ENCODE measurements at places on chromosomes 6 and 20. TPM values are rescaled to one million over a fixed set of nuclear protein-coding genes. Genes with fewer than 3 reads are reported as not detected.

RAMACL gene
- total RNA-seq: 3.8 TPM

DNA sequence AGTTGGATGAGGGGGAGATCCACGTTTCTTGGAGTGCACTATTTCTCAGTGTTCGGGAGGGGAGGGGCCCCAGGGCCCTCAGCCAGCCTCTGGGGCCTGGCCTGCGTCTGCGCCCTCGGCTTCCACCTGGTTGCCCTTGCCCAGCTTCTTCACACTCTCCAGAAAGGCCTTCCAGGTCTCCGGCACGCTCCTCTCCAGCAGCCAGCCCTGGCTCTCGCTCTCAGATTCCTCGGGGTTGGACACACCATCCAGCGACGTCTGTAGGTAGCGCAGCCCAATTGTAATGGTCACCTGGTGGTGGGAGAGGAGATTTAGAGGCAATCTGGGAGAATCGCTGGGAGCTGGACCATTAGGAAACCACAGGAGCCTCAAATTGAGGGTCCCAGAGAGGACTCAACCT, 24.2 kb downstream of the PRPH2 start:
- no peak for DNase-seq

SIM1 gene
- total RNA-seq: under 0.01 TPM

OPRL1 gene
- 0.50 TPM for total RNA-seq

GRCh38 chr6:17182961-17183360, 81.1 kb downstream of the STMND1 start:
- DNase-seq: no peak

- DNase-seq: peak; percentile 60
Measured at GRCh38 chr20:47272893-47273590, 83.5 kb downstream of the ZMYND8 start.

GRCh38 chr6:52653151-52653550, 17.8 kb upstream of the TMEM14A start:
- no peak for DNase-seq

APOBEC2 gene
- not detected for total RNA-seq

- DNase-seq: no peak
Measured at GRCh38 chr6:39855356-39855995, 63.3 kb downstream of the DAAM2 start.

FRK gene
- 1.3 TPM for total RNA-seq

TOX2 gene
- 0.83 TPM for total RNA-seq

DNA sequence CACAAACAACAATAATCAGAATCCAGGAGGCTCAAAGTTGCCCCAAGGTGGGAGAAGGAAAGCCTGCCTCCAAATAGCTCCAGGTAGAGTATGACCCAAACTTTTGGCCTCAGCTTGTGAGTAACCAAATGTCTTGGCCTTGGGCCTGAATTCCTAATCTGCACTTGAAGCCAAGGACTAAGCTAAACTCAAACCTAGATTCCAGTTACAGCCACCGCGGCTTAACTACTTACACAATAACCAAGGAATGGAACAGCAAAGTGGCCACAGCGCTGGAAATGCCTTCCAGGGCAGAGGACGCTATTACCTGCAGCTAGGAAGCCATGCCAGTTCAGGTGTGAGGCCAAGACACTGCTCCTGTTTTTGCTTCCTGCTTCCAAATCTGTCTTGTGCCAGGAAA, 4.6 kb downstream of the NINL start:
- DNase-seq: peak; percentile 41

DNA sequence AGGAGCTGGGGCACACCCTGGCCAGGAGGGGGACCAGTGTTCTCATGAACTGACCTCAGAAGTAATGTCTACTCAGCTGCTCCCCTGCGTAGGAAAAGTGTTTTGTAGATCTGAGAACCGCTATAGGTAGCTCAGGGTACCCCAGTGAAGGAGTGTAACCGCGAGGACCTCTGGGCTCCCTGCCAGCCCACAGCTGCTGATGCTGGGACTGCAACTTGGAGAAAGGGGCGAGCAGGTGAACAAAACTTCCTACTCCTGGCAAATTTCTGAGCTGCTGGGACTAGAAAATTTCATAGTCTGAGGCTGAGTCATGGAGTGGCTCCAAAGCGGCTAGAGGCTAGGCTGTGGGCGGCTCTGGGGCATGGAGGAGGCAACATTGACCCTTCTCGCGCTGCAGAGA, 51.9 kb downstream of the PYGB start:
- DNase-seq: peak; percentile 59

DNA sequence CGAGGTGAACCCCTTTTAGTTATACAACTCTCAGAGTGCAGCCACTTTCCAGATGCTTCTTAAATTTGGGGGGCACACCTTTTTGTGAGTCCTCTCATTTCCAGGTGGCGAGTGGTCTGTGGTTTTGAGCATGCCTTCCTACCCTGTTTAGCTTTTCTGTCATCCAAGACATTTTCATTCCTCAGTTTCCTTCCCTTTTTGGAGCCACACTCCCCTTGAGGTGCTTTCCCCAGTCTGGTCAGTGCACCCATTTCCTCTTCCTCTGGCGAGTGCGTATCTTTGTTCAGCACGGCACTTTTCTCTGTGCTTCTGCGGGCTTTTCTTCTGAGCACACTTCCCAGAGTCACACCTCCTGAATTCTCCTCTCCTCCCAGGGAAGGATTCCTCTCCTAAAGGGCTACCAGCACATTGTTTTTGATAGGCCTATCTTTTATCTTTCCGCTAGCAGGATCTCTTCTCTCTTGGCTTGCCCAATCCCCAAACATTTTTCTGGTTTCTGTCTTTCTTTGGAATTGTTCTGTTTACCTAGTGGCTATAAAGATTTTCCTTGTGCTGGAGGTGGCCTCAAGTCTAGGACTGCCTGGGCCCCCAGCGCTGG, 1.4 kb downstream of the PHF20 start:
- no peak for DNase-seq

DNA sequence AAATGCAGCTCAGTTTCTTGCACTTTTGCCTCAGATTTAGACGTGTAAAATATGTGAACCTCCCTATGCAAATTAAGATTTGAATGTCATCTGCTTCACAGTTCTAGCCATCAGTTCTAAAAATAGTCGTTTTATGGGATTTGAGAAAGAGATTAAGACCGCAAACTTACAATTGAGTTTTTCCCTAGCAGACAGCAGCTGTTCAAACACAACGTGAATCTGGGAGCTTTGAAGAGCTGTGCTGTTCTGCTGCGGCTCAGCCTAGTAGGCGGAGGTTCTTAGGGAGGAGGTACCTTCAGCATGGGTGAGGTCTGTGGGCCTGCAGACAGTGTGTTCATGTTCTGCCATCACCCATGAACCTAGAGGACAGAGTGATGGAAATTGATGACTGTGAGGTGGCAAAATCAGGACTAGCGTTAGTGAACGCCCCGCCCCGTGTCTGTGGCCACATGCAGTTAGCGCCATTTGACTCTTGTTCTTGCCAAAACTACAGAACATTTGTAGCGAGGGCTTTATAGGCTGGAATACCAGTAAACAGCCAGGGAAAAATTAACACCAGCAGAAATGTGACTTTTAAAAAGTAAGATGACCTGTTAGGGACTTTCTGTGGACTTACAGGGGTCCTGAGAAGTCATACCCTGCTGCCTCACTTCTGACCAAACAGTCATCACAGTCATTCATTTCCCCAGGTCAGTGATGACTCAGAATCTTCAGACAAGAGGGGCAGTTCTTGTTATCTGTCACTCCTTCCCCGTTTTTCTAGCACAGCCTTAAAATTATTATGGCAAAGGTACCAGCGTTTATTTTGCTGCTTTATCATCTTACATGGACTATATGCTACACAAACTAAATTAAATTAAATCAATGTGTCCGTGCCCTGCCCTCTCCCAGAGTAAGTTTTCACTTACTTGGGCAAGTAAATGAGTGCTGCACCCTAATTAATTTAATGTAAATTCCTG, 84.3 kb upstream of the TMEM181 start:
- DNase-seq: no peak

SLC22A23 gene
- total RNA-seq: 21.1 TPM
